ENCODE measurements at places on chromosomes 2 and 18. TPM values are rescaled to one million over a fixed set of nuclear protein-coding genes. Genes with fewer than 3 reads are reported as not detected.

DNA sequence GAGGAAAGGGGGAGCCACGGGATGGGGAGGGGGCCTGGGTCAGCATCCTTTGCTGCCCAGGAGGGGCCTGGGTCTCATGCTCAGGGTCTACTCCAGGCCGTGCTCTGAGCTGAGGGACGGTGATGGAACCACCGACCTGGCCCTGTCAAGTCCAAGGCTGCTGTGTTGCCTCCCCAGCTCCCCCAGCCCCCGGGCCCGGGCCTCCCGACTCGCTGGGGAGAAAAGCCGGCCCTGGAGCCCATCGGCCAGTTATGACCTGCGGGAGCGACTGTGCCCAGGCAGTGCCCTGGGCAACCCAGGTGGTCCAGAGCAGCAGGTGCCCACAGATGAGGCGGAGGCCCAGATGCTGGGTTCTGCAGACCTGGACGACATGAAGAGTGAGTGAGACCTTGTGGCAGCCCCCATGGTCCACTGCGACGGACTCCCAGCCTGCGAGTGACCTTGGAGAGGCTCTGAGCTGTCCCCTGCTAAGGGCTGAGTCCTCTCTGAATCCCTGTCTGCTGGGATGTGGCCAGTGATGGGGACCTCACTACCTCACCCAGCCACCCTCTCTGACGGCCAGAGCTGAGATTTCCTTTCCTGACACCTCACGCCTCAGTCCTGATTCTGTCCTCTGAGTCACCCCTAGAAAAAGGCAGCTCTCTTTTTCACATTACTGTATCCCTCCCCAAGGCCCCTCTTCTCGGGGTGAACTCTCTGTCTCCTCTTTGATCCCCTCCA, 2.7 kb downstream of the SLC4A3 start:
- peak; percentile 22 for DNase-seq

GRCh38 chr2:130828461-130828860, 8.3 kb upstream of the ARHGEF4 start:
- no peak for DNase-seq

DNA sequence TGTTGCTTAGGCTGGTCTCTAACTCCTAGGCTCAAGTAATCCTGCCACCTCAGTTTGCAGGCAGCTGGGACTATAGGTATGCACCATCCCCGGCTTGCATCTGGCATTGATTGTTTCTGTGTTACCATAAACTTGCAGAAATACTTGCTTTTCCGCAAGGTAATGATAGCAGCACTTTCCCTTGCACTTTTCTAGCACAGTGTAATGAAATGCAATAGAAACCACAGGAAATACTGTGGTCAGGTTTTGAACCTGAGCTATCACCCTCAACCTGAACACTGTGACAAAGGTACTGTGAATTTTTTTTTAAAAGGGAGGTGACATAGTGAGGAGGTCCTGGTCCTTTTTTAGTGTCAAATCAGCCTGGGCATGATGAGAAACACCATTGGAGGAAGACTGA, 38.3 kb downstream of the DHRS9 start:
- no peak for DNase-seq

- no peak for DNase-seq
Measured at GRCh38 chr2:7847321-7847720, 834.5 kb upstream of the ID2 start.

GRCh38 chr2:158297120-158297519, 159.4 kb downstream of the CCDC148 start:
- no peak for DNase-seq

DNA sequence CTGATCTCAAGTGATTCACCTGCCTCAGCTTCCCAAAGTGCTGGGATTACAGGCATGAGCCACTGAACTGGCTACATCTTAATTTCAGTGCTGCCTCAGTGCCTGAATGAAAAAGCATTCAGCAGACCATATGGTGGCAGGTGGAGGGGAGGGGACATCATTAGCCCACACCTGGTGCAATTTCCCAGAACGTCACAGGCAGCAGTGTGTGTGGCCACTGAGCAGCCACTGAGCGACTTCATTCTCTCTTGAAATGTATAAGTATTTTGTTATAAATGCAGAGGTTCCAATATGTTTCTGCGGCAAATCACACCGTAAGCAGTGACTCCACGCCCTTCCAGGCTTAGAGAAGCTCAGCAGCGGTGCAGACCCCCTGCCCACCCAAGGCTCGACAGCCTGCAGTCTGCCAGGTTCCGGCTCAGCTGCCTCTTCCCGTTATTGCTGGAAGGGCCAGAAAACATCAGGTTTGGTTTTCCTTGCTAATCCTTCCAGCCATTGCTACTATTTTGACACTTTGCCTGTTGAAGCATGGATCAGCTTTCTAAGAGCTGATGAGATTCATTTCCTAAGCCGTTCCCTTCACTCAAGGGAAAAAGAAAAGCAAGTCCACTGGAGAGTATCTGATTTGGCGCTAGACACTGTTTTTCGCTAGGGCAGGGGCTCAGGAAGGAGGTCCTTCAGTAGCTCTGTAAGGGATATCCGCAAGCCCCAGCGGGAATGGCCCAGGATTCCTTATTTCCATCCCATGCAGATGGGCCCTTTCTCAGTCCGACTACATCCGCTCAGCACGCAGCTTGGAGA, 250.7 kb downstream of the VAPA start:
- DNase-seq, result no peak

- peak; percentile 14 for DNase-seq
Measured at GRCh38 chr2:239386872-239387445, 13.9 kb downstream of the HDAC4 start.

DNA sequence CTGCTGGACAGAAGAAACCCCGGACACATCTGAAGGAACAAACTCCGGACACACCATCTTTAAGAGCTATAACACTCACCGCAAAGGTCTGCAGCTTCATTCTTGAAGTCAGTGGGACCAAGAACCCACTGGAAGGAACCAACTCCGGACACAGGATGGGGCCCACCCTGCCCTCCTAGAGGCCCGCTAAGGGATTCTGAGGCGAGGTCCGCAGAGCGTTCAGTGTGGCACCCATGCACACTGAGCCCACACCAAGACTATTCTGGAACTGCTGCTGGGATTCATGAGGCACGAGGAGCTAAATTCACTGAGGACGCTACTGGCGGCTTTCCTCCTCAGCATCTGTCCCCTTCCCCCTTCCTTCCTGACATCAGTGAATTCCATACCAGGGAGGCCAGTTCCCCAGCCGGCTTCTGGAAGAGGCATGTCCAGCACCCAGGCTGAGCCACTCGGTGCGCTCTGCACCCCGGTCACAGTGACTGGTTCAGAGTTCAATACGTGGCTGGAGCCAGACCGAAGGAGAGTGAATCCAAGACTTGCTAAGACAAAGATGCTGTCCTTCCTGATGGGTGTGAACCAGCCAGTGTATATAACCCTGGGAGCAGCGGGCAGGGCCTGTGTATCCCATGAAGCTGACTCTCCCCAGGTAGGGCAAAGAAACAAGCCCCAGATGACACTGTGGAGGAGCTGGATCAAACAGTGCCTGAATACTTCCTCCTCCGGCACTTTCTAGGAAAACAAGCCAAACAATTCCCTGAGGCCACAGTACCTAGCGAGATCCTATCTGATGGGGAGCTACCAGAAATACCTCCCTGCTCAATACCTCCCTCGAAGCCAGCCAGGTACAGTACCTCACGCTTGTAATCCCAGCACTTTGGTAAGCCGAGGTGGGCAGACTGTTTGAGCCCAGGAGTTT, 11.1 kb downstream of the HDAC4 start:
- DNase-seq, result no peak

DNA sequence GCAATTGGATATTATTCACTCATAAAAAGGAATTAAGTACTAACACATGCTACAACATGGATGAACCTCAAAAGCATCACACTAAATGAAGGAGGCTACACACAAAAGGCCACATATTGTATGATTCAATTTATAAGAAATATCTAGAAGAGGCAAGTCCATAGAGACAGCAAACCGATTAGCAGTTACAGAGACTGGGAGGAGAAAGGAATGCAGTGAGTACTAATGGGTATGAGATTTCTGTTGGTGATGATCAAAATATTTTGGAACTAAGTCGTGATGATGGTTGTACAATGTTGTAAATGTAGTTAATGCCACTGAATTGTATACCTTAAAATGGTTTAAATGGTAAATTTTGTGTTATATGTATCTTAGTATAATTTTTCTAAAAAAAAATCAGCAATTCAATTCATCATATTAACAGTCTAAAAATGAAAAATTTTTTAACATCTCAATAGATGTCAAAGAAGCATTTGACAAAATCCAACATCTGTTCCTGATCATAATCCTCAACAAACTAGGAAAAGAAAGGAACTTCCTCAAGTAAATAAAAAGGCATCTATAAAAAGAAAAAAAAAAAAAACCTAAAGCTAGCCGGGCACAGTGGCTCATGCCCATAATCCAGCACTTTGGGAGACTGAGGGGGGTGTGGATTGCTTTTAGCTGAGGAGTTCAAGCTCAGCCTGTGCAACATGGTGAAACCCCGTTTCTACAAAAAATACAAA, 98.1 kb downstream of the TGIF1 start:
- no peak for DNase-seq

DNA sequence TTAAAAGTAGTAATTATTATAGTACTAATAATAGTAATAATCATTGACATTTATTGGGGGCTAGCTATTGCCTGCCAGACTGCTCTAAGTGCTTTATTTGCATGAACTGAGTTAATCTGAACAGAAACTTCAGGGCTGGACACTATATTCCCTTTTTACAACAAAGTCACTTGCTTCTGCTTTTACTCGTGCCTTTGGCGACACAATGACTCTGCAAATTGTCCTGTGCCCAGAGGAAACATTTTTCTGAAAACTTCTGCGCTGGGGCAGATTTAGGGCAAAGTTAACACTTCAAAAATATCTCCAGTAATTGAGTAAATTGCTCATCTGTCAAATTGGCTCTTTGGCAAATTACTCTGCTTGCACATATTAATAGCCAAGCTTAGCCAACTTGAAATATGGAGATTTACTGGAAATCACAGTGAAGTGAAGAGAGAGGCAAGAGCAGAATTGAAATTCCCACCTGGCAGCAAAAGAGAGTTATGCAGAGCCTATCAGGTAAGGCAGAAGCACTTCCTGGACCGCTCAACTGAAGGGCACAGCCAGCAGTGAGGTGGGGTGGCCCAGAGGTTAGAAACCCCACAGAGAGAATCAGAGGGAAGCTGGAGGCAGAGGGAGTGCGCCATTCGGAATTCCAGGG, 36.3 kb downstream of the BMP10 start:
- DNase-seq, result no peak

GRCh38 chr2:15302154-15302553, 259.0 kb downstream of the NBAS start:
- DNase-seq, result no peak

DNA sequence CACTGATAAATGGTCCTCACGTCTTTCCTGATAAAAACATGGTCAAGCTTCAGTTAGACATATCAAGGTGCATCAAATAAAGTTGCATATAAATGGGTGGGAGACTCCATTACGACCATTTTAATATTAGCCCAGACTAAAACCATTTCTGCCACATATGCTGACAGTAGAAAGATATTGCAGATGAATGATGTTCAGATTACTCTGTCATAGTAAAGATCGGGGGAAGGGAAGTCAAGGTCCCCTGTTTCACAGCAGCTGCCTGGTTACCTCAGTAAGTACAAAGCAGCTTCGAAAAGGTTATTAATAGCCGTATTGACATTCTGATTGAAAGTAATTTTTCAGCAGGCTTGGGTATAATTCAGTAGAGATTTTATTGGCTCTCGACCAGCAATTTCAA, 927.7 kb upstream of the CDH2 start:
- no peak for DNase-seq

- DNase-seq, result no peak
Measured at GRCh38 chr2:237763812-237764211, 34.8 kb upstream of the RBM44 start.

DNA sequence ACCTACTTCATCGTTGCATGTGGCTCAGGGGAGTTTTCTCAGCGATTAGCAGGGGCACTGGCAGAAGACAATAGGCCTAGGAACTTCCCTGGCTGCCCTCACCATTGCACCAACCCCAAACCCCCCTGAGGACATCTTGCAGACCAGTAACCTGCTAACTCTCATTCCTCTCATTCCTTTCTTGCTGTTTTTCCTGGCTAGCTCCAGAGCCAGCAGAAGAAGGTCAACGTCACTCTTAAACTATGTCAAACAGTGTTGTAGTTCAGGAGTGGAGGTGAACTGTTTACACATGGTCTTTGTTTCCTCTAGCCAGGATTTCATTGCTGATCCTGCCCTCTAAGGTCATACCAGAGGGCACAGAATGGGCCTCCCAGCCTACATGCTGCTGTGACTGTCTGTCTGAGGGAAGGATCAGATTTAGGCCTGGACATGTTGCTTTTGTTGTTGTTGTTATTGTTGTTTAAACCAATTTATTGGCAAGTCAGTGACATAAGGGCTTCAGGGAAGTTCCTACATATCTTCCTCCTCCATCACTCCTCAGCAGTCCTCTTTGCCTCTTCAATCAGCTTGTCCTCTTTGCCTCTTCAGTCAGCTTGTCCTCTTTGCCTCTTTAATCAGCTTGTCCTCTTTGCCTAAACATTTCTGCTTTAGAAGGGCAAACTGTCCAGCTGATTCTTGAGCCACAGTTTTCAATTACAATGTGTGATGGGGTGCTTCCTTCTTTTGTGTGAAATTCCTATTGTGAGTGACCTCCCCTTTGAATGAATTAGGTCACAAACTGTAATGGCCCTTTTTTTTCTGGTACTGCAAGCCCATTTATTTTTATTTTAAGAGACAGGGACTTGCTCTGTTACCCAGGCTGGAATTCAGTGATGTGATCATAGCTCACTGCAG, 471.9 kb upstream of the TNP1 start:
- no peak for DNase-seq

DNA sequence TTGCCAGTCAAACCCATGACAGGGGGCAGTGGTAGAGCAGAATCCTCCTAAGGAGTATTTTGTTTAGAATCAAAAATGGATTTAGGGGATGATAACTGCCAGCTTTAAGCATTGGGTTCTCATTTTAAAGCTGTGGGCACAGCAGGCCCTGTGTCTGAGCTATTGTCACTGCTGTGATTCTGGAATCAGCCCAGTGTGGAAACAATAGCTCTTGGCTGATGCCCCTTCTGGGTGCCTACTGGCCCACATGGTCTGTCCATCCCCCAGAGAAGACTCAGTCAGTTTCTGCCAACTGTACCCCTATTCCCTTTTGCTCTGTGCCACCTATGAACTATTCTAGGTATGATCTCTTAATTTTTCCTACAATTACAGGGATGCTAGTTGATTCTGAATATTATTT, 91.7 kb upstream of the LRRTM1 start:
- DNase-seq, result no peak

GRCh38 chr18:69400253-69400975, at the start of gene DOK6:
TSS of gene DOK6 (plus strand) at chr18:69400888.
- DNase-seq, result peak; percentile 22

DNA sequence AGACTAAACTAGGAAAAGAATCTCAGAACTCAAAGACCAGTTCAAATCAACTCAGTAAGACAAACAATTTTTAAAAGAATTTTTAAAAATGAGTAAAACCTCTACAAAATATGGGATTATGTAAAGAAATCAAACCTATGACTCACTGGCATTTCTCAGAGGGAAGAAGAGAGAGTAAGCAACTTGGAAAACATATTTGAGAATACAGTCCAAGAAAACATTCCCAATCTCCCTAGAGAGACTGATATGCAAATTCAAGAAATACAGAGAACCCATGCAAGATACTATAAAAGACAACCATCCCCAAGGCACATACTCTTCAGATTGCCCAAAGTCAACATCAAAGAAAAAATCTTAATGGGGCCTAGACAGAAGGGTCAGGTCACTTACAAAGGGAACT, 162.7 kb downstream of the WDPCP start:
- DNase-seq, result no peak

The CRACDL gene
- polyA plus RNA-seq, result 1.7 TPM

The CENPA gene
- 0.21 TPM for polyA plus RNA-seq

The CCDC150 gene
- 3.5 TPM for polyA plus RNA-seq

The DCDC2C gene
- 0.42 TPM for polyA plus RNA-seq

The GAD1 gene
- polyA plus RNA-seq, result 0.57 TPM

The COL6A3 gene
- 105 TPM for polyA plus RNA-seq

The ASNSD1 gene
- 43.4 TPM for polyA plus RNA-seq

The TUBA4B gene
- 0.18 TPM for polyA plus RNA-seq

The VIT gene
- polyA plus RNA-seq, result 19.4 TPM

The SERPINB10 gene
- not detected for polyA plus RNA-seq

All from ovary (tissue), 10 donors.